ENCODE measurements at places on chromosomes 6 and 20.

GRCh38 chr20:17630151-17630805, 51.8 kb downstream of the RRBP1 start:
- DNase-seq, result no peak

- DNase-seq, result peak; percentile 14
Observed at GRCh38 chr6:55643861-55644260, 64.9 kb upstream of the HMGCLL1 start.

DNA sequence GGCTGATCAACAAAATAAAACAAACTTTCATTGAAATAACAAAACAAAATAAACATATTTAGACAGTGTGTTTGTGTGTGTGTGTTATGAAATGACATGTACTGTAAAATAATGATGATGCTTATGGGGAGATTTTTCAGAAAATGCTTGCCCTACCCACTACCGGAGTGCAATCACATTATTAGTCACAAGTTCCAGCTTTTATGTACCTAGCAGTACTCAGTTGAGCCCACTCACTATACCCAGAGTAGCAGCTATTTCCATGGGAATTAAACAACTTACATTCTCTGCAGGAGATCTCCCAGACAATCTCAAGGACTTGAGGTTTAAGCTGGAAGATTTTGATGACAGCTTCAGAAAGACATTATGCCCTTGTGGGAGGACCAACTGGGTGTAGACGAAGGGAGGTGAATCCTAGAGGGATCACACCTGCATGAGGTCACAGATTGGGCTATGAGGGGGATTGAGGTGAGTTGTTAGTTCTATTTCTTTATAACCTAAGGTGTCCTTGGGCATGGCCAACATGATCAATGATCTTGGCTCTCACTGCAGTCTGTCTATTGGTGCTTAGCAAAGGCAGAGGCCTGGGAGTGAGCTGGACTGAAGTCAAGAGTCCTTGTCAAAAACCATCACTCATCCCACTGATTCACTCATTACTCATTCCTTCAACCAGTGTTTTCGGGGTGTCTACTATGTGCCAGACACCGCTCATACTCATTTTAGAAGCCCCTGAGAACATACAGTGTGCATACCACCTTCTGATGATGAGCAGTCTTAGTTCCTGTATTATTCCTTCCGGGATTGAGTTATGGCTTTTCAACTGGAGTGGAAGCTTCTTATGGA, 6.7 kb upstream of the CLIC5 start:
- no peak for DNase-seq

- peak; percentile 21 for DNase-seq
Observed at GRCh38 chr6:160930547-160931377, 60.8 kb upstream of the MAP3K4 start.

DNA sequence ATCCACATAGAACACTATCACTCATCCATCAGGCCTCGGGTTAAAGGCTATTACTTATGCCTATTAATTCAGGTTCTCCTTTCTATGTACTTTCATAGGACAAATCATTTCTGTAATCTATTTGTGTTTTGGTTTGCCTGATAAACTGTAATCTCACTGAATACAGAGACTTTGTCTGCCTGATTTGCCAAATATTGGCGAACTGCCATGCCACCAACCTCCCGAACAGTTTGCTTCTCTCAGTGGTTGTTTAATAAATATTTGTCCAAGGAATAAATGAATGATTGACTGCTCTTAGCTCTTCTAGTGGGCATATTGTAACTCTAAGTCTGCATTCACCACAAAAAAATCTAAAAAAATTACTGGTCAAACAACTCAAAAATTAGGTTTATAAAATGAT, 170.1 kb upstream of the ZFP64 start:
- DNase-seq, result no peak

DNA sequence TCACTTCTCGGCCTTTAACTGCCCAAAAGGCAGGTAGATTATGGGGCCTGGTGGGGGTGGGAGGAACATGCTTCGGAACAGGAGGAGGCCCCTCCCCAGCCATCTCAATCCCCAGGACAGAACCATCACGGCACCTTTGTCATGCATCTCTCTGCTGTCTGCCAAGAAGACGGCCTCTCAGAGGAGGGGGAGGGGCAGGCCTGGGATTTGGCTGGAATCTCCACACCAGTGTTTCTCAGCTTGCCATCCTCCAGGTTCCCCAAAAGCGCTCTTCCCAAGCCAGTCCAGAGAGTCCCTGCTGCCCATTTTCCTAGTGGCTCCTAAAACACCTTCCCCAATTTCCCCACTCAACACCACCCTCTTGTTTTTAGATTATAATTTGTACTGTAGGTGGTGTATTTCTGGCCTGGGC, 2.5 kb upstream of the POU5F1 start:
- no peak for DNase-seq

DNA sequence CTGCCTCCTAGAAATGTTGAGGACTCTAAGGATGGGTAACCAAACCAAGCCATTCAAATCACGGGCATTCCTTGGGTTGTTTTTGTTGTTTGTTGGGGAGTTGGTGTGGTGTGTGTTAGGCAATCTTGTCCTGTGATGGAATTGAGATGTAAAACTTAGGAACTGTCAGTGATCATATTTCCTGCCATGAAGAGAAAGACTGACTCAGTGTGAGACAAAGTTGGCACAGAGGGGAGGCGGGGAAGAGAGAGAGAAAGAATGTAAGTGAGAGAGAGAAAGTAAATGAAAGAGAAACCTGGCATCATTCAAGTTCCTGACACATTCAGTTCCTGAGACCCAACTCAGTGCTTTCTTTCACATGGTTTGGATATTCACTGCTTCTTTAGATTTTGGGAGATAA, 21.6 kb upstream of the FBXO30 start:
- DNase-seq, result peak; percentile 29

- DNase-seq, result peak; percentile 76
Observed at GRCh38 chr6:6688283-6688682, 99.8 kb downstream of the LY86 start.

DNA sequence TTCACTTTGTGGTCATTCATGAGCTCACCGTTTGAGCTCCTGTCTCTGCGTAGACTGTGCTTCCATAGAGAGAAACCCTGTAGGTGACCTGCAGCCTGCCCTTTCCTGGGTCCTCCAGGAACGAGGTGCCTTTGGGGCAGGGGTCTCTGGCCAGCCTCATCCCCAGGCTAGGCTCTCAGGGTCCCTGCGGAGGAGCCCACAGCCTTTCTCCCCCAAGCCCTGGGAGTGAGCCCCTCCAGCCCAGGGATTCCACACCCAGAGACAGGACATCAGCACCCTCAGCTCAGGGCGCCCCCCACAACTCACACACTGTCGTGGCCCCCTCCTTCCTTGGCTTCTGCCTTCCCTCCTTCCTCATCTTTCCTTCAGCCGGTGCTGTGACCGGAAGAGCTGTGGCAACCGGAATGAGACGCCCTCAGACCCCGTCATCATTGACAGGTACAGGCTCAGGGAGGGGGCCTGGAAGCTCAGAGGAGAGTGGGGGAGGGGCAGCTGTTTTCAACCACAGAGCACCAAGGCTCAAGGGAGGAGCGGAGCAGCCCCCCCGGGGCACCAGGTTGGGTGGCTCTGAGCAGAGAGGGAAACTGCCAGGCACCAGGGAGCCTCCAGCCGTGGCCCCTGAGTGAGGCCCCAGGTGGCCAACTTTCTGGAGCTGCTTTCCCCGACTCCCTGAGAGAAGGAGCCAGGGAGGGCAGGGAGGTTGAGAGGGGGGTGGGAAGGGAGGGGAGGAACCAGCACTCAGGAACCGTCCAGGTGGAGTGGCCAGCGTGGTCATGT, 16.8 kb downstream of the EBF4 start:
- DNase-seq, result no peak

DNA sequence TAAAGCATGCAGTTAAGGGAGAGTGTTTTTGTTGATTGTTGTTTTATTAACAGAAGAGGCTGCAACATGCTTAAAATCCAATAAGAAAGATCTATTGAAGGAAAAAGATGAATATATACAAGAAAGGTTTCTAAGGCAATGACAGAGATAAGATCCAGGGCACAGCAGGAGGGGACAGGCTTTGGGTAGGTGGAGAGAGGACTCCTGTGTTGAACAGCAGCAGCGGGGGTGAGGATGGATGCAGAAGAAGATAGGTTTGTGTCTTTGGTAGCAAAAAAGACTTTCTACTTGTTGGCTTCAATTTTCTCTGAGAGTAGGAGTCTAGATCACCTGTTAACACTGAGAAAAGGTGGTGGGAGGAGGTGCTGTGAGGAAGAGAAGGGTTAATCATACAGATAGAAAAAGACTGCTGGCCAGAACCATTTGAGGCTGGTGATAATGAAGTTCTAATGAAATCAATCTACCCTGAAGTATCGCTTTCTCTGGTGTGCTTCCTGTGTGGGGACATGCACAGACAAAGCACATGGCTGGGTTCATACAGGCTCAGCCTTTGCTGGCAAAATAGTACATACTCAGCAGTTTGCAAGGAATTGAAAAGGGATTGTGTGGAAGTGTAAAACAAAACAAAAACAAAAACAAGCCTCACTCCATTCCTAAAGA, 17.2 kb upstream of the DST start:
- no peak for DNase-seq

DNA sequence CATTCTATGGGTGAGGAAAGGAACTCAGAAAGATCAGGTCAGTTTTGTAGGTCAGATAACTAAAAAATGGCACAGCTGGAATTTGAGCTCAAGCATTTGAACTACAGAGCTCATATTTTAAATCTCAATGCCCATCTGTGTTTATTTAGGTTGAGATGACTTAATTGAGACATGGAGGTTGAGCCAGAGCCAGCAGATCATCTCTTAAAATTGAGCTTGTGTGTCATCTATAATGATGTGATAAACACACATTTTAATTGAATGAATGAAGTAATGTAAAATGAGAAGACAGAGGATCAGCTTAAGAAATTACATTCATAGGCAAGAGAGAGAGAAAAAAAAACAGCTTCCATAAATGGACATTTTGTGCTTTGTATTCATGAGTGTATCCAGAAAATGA, 3.7 kb downstream of the MANEA start:
- DNase-seq, result no peak

DNA sequence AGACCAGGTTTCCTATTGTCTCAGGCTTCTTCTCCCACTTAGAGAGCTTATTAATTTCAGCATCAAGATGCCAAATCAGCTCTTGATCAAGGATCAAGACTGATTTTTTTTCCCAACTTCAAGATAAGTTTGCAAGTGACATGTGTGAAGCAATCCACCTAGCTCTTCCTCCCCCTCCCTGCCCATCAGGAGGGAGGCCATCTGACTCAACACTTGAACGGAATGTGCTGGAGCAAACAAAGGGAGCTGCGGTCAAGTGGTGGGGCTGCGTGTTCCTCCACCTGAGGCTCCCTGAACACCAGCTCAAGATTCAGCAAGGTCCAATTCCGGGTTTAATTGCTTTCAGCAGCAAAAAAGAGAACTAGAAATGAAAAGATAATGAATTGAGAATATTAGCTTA, 38.7 kb downstream of the TTI1 start:
- DNase-seq, result no peak

DNA sequence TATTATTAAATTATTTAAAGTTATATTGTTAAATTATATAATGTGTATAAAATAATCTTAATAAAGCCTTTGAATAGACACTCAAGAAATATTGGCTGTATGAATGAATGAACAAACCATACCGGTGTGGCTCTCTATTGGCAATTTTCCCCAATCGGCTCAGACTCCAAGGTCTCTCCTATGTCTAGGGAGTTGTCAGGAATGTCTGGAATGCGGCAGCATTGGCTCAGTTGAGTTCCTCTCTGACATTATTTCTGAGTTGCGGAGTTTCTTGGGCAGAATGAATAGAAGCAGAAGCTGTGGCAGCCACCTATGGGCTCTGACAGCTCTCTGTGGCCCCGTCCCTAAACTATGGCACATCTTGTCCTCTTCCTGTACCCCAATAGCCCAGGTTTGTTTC, 111.0 kb downstream of the SOBP start:
- DNase-seq, result no peak

GRCh38 chr6:168541307-168541706, 100.3 kb downstream of the SMOC2 start:
- no peak for DNase-seq

DNA sequence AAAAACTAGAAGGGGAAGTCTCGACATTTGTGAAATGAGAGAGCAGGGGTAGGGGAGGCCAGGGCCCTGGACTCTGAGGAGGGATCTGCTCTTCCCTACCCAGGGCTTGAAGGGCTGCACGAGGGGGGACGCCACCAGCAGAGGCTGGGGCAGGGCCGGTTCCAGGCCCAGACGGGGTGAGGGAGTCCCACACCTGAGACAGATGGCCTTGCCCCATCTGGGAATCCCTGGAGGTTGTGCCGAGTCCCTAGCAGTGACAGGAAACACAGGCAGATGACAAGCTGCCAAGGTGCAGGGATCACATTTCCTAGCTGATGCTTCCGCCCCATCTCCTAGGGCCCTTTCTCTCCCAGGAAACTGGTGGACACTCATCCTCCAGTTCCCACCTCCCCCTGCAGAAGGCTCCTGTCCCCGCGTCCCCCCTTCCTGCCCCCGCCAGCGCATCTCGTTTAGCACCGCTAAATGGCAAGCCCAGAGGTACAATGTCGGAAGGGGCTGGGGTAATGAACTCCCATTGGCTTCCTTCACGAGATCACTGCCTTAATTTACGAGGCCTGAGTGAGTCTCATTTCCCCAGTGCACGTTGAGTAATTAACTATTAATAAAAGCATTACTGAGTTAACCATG, 35.2 kb upstream of the CDH22 start:
- no peak for DNase-seq

- no peak for DNase-seq
Observed at GRCh38 chr6:111258615-111259088, 171.3 kb downstream of the SLC16A10 start.

GRCh38 chr20:58664883-58665282, 13.8 kb downstream of the STX16 start:
- DNase-seq, result no peak

GRCh38 chr6:21999012-21999528, 297.8 kb downstream of the PRL start:
- DNase-seq, result no peak

GRCh38 chr6:109770779-109771178, 79.7 kb downstream of the FIG4 start:
- DNase-seq, result no peak

- DNase-seq, result no peak
Observed at GRCh38 chr6:10302566-10303235, 112.2 kb downstream of the TFAP2A start.

GRCh38 chr20:63102721-63103375, 96.1 kb upstream of the BHLHE23 start:
- no peak for DNase-seq

DNA sequence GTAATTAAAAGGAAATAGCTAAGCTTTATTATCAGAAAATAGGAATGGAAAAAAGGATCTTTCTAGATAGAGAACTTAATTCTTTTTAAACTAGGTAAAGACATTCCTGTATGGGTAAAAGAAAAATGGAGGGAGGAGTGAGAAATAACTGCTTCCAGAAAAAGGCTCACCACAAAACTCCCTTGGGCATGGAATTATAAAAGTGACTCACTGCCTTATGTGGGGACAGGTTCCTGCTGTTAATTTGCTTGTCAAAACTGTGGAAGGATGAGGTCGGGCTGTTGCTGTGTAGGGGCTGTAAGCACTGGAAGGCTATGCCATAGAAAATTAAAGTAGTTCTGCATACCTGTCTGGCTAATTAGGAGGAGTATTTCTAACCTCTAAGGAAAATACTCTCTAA, 158.7 kb downstream of the UBE3D start:
- no peak for DNase-seq

- DNase-seq, result no peak
Observed at GRCh38 chr6:13493147-13493546, 5.7 kb upstream of the GFOD1 start.
